ENCODE measurements at places on chromosomes 6 and 20. TPM values are rescaled to one million over a fixed set of nuclear protein-coding genes. Genes with fewer than 3 reads are reported as not detected.

The C2 gene
- total RNA-seq = 0.23 TPM

The SPTLC3 gene
- not detected for total RNA-seq

The MYLK4 gene
- 0.12 TPM for total RNA-seq

The GPR6 gene
- total RNA-seq = not detected

The WFDC5 gene
- not detected for total RNA-seq

The GSTA2 gene
- total RNA-seq = not detected

The HCRTR2 gene
- total RNA-seq = not detected

The PTGIS gene
- 0.02 TPM for total RNA-seq

The FAM83D gene
- 80.7 TPM for total RNA-seq

The ACSS1 gene
- total RNA-seq = 14.2 TPM

The NNAT gene
- not detected for total RNA-seq

The COL11A2 gene
- 0.75 TPM for total RNA-seq

The SEC23B gene
- 59.9 TPM for total RNA-seq

The SALL4 gene
- 1.4 TPM for total RNA-seq

The TLDC2 gene
- total RNA-seq = not detected

The PAK5 gene
- not detected for total RNA-seq

The CLPSL1 gene
- total RNA-seq = not detected

The VSTM2L gene
- 11.0 TPM for total RNA-seq

The CRISP3 gene
- not detected for total RNA-seq

The FAM209B gene
- total RNA-seq = 0.21 TPM

The ZNF318 gene
- 4.8 TPM for total RNA-seq

The ID4 gene
- 0.72 TPM for total RNA-seq

The SOX4 gene
- 9.2 TPM for total RNA-seq

The TFAP2A gene
- 11.9 TPM for total RNA-seq

The DLK2 gene
- 5.1 TPM for total RNA-seq

The DSP gene
- total RNA-seq = 48.6 TPM

The EYA2 gene
- 2.2 TPM for total RNA-seq

The TRIM15 gene
- not detected for total RNA-seq

The MOXD1 gene
- 1.9 TPM for total RNA-seq

The PDYN gene
- not detected for total RNA-seq

The CDH26 gene
- not detected for total RNA-seq

The HLA-DQA1 gene
- not detected for total RNA-seq

The PREP gene
- total RNA-seq = 37.4 TPM

The PGBD1 gene
- 4.9 TPM for total RNA-seq

The NEURL2 gene
- total RNA-seq = 1.1 TPM

The LY6G6D gene
- not detected for total RNA-seq

The NCOA3 gene
- total RNA-seq = 42.9 TPM

The PPDPF gene
- total RNA-seq = 318 TPM

The SUPT3H gene
- 4.7 TPM for total RNA-seq

The GPR63 gene
- 0.32 TPM for total RNA-seq

The NKX2-4 gene
- not detected for total RNA-seq

The GPX5 gene
- not detected for total RNA-seq

The TRIM40 gene
- not detected for total RNA-seq

All from A549 treated with GW870086 at 1 μM for 4 hours (cell line).